ENCODE measurements at places on chromosomes 1 and 21.

- no peak for DNase-seq
These were observed 18.0 kb downstream of the SLAMF1 start for GRCh38 chr1:160628799-160629263.

GRCh38 chr1:201719812-201720521, 109.0 kb upstream of the IPO9 start:
- no peak for DNase-seq

- DNase-seq = no peak
These were observed 59.8 kb upstream of the PLXNA2 start for GRCh38 chr1:208303743-208304712.

DNA sequence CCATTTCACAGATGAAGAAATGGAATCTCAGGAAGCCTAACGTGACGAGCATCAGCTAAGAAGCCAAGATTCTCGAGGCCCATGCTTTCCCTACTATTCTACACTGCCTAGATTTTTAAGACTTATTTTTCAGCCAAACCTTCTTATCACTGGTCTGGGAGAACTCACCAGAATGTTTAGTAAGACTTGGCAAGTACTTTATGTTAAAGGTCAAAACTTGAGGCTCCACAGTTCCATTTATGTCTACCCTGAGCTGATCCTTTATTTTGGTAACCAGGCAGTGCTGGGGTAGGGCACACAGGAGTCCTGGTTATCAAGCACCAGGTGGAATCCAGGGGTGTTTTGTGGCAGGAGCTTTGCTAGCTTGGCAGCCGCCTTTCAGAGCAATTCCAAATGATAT, 16.8 kb downstream of the PLXNA2 start:
- no peak for DNase-seq

DNA sequence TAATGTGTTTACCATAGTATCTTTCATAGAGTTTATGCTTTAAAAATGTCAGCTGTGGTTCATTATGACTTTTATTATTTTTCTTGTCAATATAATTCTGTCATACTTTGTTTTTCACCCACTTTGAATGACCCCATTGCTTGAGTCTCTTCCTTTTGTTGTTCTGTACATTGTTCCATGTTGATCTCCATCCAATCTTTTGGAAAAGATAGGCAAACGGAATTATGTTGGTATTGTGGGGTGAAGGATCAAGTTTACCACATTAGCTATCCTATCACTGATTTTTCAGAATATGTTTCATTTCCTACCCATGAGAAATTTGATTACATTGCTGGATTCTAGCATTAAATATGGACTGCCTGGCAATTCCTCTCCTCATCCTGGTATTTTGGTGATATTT, 196.6 kb downstream of the NFIA start:
- DNase-seq = no peak

- no peak for DNase-seq
These were observed 43.5 kb downstream of the LPAR3 start for GRCh38 chr1:84849357-84849975.

DNA sequence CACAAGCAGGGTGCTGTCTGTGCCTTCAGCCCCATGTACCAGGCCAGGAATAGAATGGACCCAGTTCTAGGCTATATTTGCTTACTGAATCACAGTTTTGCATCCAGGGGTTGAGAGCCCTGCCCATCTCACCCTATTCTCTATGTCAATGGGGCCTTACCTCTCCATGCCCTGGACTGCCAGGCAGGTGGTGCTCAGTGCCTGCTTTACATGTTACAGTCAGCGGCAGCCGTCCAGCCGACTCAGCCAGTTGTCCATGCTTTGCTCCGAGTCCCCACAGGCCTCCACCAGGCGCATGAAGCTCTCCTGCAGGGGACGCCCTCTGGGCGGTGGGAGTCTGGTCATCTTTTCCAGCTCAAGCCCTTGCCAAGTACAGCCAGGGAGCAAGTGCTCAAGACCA, 12.2 kb upstream of the FAM167B start:
- DNase-seq = no peak

DNA sequence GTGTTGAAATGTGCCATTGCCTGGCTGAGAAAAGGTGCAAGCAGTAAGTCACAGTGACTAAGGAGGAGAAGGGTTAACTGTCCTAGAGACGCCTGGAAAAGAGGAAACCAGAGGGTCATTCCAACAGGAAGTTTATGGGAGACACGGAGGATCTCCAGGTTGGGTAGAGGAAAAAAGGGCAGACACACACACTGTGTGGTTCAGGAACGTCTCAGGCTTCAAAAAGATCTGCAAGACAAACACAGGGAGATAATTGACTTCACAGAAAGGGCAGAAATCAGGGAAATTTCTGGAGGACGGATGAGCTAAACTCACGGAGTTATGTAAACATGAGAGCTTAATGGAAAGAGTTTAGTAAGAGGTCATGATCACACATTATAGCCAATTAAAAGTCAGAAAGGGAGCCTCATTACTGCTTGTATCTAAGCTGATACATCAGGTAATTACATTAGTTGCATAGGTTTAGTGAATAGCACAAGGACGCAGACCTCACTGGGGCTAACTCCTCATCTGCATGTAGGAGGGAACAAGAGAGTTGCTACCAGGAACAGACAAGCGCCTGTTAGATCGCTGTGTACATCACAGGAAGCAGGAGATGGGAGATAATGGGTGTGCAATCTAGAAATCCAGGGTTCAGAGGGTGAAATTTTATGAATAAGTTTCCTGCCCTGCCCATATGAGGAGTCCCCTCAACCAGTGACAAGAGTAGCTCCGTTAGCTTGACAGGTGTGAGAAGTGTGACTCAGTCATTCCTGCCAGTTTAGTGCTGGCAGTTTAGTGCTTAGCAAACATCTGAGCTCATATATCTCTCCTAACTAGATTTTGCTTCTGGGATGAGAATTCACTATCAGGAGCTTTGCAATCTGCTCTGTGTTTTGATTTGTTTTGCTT, 96.6 kb upstream of the TNR start:
- DNase-seq = no peak

GRCh38 chr1:189567890-189568289, 909.8 kb downstream of the BRINP3 start:
- DNase-seq = no peak

- peak; percentile 49 for DNase-seq
These were observed 2.8 kb upstream of the ZBTB7B start for GRCh38 chr1:154999571-155000410.

GRCh38 chr1:230240446-230241086, 173.5 kb downstream of the GALNT2 start:
- no peak for DNase-seq

- DNase-seq = no peak
These were observed 2.8 kb downstream of the USP21 start for GRCh38 chr1:161162052-161162451.

DNA sequence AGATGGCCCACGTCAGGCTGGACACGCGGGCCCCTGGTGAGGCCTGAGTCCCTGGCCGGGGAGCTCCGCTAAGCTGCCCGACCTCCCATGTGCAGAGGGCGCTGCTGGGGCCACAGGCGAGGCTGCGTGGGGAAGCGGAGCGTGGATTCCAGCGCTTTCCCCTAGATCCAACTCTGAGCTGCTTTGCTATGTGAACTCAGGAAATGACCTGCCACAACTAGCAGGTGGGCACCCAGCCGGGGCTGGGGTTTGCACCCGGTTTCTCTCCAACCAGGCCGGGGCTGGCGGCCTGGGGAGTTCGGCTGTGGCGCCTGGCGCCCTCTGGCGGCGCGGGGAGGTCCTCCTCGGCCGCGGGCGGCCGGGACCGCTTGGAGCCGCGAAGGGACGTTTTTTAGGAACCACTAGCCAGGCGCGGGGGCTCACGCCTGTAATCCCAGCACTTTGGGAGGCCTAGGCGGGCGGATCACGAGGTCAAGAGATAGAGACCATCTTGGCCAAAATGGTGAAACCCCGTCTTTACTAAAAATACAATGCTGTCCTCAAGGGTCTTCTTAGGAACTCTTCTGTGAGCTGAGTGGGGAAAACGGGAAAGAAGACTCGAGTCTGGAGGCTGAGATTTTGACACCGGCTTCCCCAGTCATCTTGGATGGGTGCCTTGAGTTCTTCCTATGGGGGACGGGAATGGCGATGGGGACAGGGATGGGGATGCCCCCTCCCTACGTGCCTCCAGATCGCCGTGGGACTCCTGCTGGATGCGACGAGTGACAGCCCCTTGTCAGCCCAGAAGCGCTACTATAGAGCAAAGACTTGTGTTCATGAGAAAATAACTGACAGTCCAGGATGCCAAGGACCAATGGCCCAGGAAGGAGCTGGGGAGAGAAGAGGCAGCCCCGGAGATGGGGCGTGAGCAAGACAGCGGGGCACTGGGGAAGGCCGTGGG, 12.6 kb downstream of the PYCR2 start:
- peak; percentile 69 for DNase-seq

DNA sequence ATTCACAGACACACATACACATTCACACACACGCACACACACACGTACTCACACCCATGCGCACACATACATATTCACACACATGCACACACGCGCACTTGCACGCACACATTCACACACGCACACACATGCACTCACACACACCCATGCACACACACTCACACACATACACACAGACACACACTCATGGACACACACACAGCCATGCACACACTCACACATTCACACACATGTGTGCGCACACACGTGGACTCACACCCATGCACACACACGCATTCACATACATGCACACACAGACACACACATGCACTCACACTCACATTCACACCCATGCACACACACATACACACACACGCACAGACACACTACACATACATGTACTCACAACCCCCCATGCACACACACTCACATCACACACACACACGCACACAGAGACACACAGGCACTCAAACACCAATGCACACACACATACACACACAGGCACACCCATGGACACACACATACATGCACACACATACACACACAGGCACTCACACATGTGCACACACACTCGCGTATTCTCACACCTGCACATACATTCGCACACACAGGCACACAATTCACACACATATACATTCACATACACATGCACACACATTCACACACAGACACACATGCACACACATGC, 589.1 kb downstream of the PTPRU start:
- DNase-seq = no peak

- DNase-seq = no peak
These were observed 72.3 kb downstream of the TNFSF4 start for GRCh38 chr1:173134800-173135199.

- DNase-seq = no peak
These were observed 22.8 kb upstream of the LAPTM5 start for GRCh38 chr1:30780409-30780808.

DNA sequence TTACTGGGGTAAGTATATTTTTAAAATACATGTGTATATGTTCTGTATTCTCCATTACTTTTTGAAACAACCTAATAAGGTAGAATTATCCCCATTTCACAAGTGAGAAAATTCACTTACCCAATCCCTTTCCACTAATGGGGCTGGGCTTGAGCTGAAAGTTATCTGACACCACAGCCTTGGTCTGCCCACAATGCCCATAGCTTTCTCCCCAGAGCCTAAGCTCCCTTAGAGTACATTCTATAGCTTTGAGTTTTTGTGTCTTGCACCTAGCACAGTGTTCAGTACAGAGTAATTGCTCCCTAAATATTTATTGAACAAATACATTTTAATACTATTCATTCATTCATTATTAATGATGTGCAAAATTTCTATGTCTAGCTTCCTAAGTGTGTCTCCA, 152.7 kb upstream of the RUNX1 start:
- no peak for DNase-seq

DNA sequence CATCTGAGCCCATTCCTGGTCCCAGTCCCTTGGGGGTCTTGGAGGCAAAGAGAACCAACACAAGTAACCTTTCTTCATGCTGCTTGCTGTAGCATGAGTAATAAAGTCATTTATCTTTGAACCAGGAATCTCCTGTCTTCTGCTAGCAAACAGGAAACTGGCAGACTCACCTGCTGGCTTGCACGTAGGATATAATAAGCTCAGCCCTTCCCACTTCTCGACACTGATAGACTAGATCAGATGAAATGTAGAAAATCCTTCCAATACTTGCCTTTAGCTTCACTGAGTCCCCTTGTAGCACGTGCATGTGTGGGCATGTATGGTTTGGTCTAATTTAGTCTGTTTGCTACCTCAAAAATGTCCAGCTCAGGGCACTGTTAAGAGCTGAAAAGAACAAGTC, 6.5 kb upstream of the TFF2 start:
- no peak for DNase-seq

GRCh38 chr21:37380349-37381323, 14.1 kb downstream of the DYRK1A start:
- peak; percentile 43 for DNase-seq

DNA sequence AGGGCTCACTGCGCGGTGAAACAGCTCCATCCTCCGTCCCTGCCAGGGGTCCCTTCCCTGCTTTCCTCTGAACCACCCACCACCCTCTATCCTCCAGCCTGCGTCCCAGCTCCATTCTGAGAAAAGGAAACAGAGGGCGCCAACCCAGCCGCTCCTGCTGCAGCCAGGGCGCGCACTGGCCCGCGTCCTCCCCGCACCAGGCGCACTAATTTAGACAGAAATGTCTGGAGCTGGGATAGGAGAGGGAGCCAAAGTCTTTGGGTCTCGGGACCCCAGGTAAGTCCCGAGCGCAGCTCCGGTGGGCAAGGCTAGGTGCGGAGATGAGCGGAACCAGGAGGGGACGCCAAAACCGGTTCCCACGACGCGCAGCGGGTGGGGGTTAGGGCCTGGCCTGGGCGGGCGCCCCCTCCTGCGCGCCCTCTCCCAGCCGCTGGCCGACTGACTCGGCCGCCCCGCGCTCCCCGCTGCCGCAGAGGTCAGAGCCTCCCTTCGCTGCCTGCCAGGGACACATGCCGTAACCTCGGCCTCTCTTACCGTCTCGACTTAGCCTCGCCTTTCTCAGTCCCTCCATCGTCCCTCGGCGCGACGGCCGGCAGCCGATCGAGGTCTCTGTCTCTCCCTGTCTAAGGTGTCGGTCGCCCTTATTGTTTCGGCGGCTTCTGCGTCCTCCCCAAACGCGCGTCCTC, 2.0 kb downstream of the CAMK2N1 start:
- DNase-seq = peak; percentile 42

- DNase-seq = no peak
These were observed 140.4 kb downstream of the COP1 start for GRCh38 chr1:176066709-176067108.

GRCh38 chr1:97170300-97170699, 448.7 kb downstream of the PTBP2 start:
- no peak for DNase-seq

Measured in adrenal gland (tissue), 19 donors.